NCI-H82 (cell line): ENCODE measurements at places on chromosomes 5 and 9.

- DNase-seq, result peak; percentile 74
Measured at GRCh38 chr5:137296213-137296781, 202.8 kb downstream of the SPOCK1 start.

GRCh38 chr9:122642226-122642625 lies 15.2 kb downstream of the OR1B1 start:
- DNase-seq, result no peak

DNA sequence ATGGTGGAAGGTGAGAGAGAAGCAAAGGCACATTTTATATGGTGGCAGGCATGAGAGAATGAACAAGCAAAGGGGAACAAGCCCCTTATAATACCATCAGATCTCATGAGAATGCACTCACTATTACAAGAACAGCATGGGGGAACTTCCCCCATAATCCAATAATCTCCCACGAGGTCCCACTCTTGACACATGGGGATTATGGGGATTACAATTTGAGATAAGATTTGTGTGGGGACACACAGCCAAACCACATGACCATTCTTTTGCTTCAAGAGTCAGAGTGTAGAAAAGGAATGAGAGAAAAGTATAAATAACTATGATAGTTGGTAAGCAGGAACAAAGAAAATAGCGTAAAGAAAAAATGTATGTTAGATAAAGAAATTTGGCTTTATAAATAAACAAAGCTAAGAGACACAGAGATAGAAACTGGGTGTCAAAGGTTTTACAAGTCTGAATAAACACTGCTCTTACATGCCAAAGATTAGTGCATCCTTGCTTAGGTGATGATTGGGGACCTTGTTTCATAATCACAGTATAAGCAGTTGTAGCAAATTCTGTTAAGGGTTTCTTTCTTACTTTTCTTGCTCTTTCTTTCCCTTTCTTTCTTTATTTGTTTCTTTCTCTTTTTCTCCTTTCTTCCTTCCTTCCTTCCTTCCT lies 91.9 kb upstream of the PAPPA start:
- DNase-seq, result peak; percentile 54

DNA sequence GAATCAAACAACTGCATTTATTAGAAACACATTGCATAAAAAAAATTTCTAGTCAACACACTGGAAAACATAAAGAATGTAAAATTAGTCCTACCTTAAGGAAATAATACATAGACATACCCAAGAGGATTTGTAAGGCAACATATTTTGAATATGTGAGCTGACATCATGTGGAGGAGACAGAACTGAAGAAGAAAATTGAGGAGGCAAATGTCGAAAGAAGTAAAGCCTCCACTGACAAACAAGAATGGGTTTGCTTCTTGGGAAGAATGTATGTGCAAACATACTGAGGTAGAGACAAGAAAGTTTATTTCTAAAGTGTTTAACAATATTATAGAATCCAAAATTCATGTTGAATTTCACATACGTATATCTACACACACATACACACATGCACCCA lies 363.0 kb upstream of the PDE4D start:
- DNase-seq, result no peak

DNA sequence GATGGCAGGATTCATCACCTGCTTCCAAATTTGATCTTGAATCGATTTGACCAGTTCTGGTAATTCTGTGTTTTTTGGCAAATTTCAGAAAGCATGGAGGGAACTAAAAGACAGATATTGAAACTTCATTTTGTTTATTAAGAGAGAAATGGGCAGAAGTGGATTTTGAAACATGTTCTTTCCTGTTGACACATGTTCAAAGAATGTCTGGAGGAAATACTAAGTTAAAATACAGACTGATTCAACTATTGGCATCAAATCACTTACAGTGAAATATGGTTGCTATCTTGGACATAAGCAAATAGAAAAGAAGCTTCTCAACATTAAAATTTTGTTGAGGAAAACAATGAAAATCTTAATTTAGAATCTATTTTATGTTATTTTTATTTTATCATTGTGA lies 19.3 kb upstream of the GZMK start:
- DNase-seq, result no peak

GRCh38 chr5:157484768-157485167 lies 24.8 kb downstream of the NIPAL4 start:
- DNase-seq, result no peak
